ENCODE measurements at places on chromosomes 13 and 19. TPM values are rescaled to one million over a fixed set of nuclear protein-coding genes. Genes with fewer than 3 reads are reported as not detected.

GRCh38 chr13:20672772-20673171 is 30.7 kb upstream of the IL17D start:
- DNase-seq = no peak
- no peaks in the 10 kb centered on the region for H3K27me3 ChIP-seq
- H3K4me1 ChIP-seq = peaks cover 22% of the 10 kb centered on the region
- H3K27ac ChIP-seq = no peak overlapping the region
- no peak overlapping the region for H3K4me3 ChIP-seq
- H3K36me3 ChIP-seq = peaks cover 12% of the 10 kb centered on the region

DNA sequence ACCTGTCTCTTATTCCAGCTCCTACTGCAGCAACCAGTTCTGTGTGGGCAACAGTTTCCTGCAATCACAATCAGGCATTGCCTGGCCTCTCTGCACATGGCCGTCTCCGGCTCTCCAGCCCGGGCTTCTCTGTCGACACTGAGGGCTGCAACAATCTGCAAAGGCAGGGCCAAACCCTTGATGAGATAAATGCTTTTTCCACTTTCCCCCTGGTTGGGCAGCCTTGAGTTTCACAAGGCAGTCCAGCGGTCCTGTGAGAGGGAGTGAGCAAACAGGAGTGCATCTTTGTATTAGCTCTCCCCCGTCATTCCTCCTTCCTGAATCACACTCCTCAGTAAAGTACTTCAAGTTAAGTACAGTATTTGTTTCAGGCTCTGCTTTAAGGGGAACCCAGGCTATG is 40.7 kb upstream of the VWA8 start:
- peaks cover 8% of the 10 kb centered on the region for H3K27me3 ChIP-seq
- no peaks in the 10 kb centered on the region for H3K36me3 ChIP-seq
- no peaks in the 10 kb centered on the region for H3K4me1 ChIP-seq

DNA sequence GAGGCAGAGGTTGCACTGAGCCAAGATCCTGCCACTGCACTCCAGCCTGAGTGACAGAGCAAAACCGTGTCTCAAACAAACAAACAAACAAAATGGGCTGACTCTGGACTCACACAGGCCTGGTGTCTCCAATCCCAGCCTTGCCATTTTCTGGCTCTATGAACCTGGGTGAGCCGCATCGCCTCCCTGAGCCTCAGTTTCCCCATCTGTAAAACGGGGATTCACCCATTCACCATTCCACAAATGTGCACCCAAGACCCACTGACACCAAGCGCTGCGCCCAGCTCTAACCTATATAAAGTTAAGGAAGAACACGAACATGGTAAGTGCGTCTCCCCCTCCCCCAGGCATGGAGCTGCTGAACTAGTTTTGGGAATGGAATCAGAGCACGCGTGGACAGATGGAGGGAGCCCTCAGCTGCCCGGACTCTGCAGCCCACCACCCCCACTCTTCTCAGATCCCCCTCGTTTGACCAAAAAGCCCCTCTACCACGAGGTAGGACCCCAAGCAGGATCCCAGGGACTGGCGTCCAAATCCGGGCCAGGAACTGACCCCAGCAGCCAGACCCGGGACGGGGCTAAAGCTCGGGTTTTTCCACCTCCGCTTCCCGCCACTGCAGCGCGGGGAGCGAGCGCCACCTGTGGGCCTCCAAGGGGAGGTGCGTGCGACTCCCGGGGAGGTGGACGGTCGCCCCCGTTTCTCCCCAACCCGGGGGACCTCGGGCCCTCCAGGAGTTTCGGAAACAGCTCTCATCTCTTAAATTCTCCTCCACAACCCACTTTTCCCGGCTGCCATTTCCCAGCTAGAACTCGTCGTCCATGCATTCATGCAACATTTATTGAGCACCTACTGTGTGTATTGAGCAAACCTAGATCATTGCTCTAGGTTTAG is 33.0 kb upstream of the ADGRE5 start:
- no peaks in the 10 kb centered on the region for H3K36me3 ChIP-seq
- H3K4me3 ChIP-seq = no peak overlapping the region
- DNase-seq = peak; percentile 76
- no peaks in the 10 kb centered on the region for H3K27me3 ChIP-seq

GRCh38 chr19:42634409-42635232 is 39.9 kb upstream of the CEACAM8 start:
- no peak overlapping the region for H3K4me3 ChIP-seq
- H3K36me3 ChIP-seq = peaks cover 3% of the 10 kb centered on the region
- no peak overlapping the region for H3K27ac ChIP-seq
- H3K27me3 ChIP-seq = no peaks in the 10 kb centered on the region
- no peaks in the 10 kb centered on the region for H3K4me1 ChIP-seq
- no peak for DNase-seq

GRCh38 chr19:6126335-6126974 is 9.0 kb upstream of the ACSBG2 start:
- no peak for DNase-seq
- no peak overlapping the region for H3K4me3 ChIP-seq
- H3K27ac ChIP-seq = no peak overlapping the region

GRCh38 chr13:42876270-42876714 is 94.9 kb downstream of the FAM216B start:
- peaks cover 46% of the 10 kb centered on the region for H3K27me3 ChIP-seq
- H3K4me3 ChIP-seq = no peak overlapping the region
- no peak for DNase-seq

GRCh38 chr19:14168993-14169392 is 32.6 kb upstream of the ASF1B start:
- no peak overlapping the region for H3K27ac ChIP-seq
- peaks cover 17% of the 10 kb centered on the region for H3K36me3 ChIP-seq
- H3K4me3 ChIP-seq = no peak overlapping the region
- peaks cover 11% of the 10 kb centered on the region for H3K4me1 ChIP-seq
- H3K27me3 ChIP-seq = no peaks in the 10 kb centered on the region

SHISA7 gene
- 0.59 TPM for total RNA-seq

- H3K4me3 ChIP-seq = no peak overlapping the region
- DNase-seq = no peak
- H3K27me3 ChIP-seq = peaks cover 26% of the 10 kb centered on the region
- H3K4me1 ChIP-seq = peaks cover 8% of the 10 kb centered on the region
- no peak overlapping the region for H3K27ac ChIP-seq
Observed at GRCh38 chr19:13398182-13398581, 108.1 kb downstream of the CACNA1A start.

ZNF132 gene
- 0.52 TPM for total RNA-seq

MCEMP1 gene
- not detected for total RNA-seq

DNA sequence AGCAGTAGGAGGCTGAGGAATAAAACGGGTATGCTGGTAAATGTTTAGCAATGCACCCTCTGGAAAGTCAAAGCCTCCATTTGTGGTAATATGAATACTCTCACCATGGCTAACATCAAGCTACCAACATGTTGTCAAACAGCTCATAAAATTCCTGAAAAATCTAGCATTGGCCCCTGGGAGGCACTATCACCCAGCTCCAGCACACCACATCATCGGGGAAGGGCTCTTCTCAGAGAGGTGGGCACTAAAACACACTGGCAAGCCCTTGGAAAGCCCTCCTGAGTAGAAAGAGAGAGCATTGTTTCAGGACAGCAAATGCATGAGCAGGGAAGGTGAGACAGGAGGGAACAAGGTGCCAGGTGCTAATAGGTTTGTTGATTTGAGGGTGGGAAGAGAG is 53.9 kb upstream of the FLT1 start:
- no peak overlapping the region for H3K27ac ChIP-seq
- no peak for DNase-seq
- H3K4me3 ChIP-seq = no peak overlapping the region
- peaks cover 6% of the 10 kb centered on the region for H3K27me3 ChIP-seq

JAK3 gene
- total RNA-seq = 1.3 TPM

- peaks cover 17% of the 10 kb centered on the region for H3K27me3 ChIP-seq
- no peak overlapping the region for H3K27ac ChIP-seq
- peaks cover 19% of the 10 kb centered on the region for H3K4me1 ChIP-seq
- H3K4me3 ChIP-seq = no peak overlapping the region
- DNase-seq = no peak
Observed at GRCh38 chr19:4326837-4327251, 11.8 kb downstream of the STAP2 start.

ZNF682 gene
- total RNA-seq = 25.1 TPM

TLE5 gene
- 247 TPM for total RNA-seq

Data from neural crest cell (in vitro differentiated cells).